NCI-H1417 treated with DMSO at 0.1 percent for 48 hours (cell line): ENCODE measurements at places on chromosomes 6 and 20.

DNA sequence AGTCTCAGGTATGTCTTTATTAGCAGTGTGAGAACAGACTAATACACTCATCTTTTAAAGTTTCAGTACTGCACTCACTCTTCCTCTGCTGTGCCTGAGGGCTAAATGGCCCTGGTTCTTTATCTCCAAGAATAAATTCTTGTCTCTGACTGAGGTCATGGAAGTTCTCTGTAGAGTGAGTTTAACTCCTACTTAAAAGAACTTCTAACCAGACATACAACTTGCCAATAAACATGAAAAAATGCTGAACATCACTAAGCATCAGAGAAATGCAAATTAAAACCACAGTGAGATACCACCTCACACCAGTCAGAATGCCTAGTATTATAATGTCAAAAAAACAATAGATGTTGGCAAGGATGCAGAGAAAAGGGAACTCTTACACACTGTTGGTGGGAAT is 73.6 kb downstream of the ADAT2 start:
- no peak for DNase-seq

- DNase-seq: no peak
Observed at GRCh38 chr6:147837540-147837939, 329.1 kb downstream of the SAMD5 start.

DNA sequence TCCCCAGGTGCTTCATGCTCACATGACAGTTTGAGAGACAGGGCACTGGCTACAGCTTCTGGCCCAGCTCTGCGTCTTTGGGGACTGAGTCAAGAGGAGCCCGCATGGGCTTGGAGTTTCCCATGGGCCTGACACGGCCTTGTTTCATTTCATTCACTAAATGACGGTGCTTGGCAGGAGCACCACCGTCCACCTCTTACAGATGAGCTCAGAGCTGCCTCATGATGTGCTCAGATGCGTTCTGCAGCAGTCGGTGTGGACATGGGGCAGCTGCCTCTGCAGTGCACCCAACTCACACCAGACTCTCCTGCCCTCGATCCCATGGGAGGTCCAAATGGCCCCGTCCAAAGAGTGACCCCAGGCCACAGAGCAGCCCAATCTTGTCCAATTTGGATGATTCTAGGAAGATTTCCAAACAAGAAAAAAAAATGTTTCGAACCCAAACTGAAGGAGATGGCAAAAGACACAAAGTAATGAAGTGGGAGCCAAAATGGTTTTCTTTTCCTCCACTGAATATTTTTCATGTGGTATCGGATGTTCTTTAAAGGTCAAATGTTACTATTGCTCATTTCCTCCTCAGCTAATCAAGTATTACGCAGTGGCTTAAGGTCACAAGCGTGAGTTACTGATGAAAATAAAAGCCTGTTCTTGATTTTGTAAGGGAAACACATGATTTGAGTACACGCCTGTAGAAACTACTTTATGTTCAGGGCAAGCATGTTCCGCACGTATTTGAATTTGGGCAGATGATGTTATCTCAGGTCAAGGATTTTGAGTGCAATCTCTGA is 524.2 kb downstream of the CDH26 start:
- DNase-seq: no peak

DNA sequence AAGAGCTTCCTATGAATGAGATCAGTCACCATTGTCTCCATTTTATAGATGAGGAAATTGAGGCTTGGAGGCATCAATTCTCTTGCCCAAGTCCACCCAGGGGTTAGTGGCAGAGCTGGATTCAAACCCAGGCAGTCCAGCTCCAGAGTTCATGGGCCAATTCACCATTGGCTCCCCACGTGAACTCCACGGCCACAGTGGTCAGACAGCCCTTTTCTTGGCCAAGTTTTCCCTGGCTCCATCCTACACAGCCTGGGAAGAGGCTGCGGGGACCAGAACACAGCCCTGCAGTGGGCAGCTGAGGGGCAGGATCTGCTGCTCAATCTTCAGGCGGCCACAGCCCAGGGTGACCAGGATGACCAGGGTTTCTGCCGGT is 20.5 kb downstream of the TGM2 start:
- no peak for DNase-seq

- DNase-seq: no peak
Observed at GRCh38 chr20:51172558-51173428, 149.9 kb upstream of the KCNG1 start.

DNA sequence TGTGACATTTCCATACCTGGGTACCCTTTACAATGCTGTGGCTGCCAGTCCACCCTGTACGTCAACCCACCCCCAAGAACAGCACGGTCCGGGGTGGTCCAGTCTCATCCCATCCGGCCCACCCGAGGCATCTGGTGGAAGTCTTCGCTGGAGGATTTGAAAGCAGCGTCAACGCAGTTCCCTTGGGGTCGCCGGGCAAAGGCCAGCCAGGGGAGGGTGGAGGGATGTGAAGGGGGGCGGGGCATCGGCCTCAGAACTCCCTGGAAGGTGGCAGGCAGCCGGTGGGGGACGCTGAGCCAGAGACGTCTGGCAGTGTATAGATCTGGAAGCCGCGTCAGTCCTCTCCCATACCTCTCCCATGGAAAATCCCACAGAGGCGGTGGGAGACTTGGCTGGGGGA is 1944.0 kb upstream of the DEFB115 start:
- DNase-seq: no peak

DNA sequence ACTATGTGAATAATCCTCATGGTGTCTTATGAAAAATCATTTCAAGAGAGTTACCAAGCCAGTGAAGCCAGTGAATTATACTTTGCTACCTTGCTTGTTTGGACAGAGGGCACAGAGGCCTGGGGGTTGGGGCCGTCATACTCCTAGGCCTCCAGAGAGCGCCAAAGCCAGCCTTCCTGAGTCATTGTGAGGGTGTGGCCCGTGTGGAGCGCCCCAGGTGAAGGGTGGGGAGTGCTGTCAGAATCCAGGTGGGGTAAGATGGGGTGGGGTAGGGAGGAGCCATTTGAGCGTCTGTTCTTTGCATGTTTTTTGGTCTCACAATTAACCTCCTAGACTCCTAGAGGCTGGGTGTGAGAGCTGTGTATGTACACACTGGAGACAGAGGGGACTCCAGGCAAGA is 71.1 kb downstream of the PERP start:
- no peak for DNase-seq

DNA sequence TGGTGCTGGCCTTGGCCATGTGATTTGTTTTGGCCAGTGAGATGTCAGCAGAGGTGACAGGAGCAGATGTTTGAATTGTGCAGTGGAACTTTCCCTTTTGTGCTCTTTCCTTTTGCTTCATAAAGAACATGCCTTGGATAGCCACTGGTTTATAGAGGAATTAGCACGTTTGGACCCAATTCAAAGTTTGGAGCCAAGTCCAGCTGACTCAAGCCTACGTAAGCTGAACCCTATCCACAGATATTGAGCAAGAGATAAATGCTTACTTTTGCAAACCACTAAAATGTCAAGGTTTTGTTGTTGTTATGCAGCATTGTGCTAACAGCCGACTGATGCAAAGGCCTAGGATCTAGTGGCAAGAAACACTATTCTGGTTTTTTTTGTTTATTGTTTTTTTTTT is 230.9 kb upstream of the CITED2 start:
- no peak for DNase-seq

DNA sequence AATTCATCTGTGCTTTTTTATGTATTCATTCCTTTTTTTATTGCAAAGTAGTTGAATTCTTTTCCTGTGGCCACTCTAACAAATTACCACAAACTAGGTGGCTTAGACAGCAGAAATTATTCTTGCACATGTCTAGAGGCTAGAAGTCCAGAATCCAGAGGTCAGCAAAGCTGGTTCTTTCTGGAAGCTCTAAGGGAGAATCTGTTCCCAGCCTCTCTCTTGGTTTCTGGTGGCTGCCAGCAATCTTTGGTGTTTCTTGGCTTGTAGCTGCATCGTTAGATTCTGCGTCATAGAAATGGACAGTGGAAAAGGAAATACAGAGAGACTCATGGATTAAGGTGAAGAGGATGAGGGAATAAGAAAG is 39.3 kb downstream of the GSTA2 start:
- no peak for DNase-seq

DNA sequence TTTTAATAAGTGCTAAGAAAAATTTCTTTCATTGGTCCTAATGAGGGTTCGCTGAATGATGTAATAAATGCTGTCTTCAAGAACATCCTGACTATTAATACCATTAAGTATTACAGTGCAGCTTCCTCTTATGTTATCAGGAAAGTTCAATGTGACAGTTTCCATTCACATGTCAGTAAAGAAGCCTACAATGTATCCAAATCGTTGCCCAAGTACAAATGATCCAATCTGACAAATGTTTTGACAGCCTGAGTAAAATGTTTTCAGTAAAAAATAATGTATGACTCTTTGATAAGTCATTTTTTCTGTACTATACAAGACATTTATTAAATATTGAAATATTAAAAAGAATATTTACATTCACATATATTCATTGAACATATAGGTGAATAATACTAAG is 496.1 kb upstream of the MANEA start:
- DNase-seq: no peak

DNA sequence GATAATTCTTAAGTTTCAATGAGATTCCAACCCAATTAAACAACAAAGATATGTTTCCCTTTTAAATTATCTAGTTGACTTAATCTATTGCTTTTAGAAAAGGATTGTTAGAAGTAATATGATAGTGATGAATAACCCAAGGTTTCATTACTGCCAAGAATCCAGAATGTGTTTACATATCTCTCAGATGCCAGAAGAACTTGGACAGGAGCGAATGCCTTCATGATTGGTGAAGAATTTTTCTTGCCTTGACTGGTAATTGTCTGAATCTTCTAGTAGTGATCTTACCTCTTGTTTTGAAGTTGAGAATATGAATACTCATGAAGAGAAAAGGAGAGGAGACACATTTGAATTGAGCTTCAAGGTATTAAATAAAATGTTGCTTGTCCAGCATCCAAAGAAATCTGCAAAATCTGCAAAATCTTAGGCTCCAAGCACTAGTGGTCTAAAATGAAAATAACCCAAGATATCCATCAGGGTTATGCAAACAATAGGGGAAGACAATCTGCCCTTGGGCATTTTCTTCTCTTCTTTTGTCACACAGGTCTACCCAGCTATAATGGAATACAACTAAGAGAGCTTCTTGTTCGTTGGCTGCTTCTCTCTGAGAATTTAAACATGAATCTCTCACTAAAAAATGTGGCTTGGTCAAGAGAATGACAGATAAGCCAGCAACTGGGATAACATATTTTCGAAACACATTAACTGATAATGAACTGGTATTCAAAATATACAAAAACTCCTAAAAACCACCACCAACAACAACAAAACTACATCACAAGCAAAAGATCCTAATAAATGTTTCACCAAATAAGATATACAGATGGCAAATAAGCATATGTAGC is 928.9 kb downstream of the EYS start:
- DNase-seq: no peak

GRCh38 chr6:154122195-154122925 is 83.3 kb downstream of the OPRM1 start:
- no peak for DNase-seq

GRCh38 chr6:30981942-30982772 is 1.4 kb upstream of the MUC21 start:
- no peak for DNase-seq

- DNase-seq: no peak
Observed at GRCh38 chr20:62818592-62819493, 2.0 kb downstream of the COL9A3 start.

DNA sequence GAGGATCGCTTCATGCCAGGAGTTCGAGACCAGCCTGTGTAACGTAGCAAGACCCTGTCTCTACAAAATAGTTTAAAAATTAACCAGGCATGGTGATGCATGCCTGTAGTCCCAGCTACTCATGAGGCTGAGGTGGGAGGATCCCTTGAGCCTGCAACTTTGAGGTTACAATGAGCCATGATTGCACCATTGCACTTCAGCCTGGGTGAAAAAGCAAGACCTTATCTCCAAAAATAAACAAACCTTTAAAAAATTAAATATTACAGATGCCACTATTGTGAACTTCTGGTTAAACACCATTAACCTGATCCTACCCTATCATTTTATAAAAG is 116.8 kb downstream of the ARHGAP18 start:
- no peak for DNase-seq

GRCh38 chr6:19391926-19392325 is 445.2 kb upstream of the ID4 start:
- no peak for DNase-seq

DNA sequence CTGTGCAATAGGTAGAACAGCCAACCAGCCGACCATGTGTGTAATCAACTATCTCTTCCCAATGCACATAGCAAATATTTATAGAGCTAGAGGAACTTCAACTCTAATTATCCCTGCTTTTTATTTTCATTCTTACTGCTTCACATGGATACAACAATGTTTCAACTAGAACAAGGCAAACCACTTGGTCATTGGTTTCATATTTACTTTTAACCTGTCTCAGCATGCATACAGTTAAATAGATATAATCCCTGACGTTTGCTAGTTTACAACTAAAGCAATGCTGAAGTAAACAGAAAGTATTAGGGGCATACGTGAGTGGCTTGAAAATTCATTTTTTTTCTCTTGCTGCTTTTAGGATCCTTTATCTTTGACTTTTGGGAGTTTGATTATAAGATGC is 318.5 kb upstream of the MAP3K7 start:
- DNase-seq: no peak

DNA sequence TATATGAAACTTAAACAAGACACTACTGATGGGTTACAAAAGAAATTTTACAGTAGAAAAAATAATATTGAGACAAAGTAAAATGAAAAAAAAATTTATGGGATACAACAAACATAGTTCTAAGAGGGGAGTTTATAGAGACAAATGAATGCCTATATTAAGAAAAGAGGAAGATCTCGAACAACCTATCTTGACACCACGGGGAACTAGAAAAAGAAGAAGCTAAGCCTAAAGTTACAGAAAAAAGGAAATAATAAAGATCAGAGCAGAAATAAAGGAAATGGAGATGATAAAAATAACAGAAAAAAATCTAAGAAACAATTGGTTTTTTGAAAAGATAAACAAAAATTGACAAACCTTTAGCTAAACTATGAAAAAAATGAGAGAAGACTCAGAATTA is 9.1 kb upstream of the ECHDC1 start:
- no peak for DNase-seq

GRCh38 chr20:45775411-45775810 is 16.3 kb downstream of the WFDC3 start:
- DNase-seq: no peak

DNA sequence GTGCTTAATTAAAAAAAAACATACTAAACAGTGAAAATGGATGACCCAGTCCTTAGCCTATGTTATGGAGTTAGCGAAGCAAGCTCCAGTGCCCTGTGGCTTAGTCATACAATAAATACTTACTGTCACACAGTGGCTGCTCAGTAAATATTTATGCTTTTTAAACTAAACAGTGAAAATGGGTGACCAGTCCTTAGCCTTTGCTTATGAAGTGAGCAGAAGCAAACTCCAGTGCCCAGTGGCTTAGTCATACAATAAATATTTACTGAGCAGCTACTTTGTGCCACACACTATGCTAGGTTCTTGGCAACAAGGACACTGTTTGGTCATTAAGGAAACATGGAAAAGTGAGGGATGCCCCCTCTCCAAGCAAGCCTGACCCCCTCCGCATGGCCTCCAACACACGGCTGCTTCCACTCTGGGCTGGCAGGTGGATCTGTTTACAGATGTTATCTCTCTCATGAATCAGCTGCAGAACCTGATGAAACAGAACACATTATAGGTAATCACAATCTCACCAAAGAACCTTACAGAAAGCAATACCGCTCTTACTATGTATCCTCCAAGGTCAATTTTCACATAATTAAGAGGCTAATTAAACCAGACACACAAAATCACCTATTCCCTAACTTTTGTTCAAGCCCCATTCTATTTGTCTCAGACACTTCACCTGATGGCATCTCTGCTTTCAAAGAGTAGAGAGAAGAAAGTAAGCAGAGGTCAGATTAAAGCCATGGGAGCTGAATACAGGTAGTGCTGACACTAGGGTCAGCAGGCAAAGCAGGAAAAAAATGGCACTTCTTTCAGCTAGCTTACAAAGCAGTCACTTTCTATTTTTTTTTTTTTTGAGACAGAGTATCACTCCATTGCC is 27.3 kb downstream of the CDK5RAP1 start:
- DNase-seq: no peak
